Natural killer cell treated with Interleukin-12 subunit alpha and Interleukin-12 subunit beta and Interleukin-15 and Interleukin-18, amount 100 ng/mL, for 72 hours (primary cell): ENCODE measurements at places on chromosomes 2 and 18. TPM values are rescaled to one million over a fixed set of nuclear protein-coding genes. Genes with fewer than 3 reads are reported as not detected.
A peak's percentile ranks its signal among the peaks of the same experiment; 100 is the strongest.

DNA sequence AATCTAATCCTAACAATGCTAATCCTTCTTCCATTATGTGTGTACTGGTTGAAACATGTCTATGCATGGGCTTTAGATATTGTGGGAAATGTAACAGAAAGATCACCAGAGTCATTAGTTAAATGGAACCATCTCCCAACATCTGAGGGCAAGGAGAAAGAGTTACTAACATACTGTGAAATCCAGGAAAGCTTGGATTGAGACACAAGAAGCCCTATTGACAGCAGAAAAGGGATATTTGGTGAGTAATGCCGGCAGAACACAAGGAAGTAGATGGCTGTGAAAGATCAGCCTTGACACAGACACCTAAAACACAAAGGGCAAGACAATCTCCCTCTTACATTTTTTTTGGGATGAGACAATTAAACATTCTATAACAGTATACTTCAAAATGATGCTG is 28.5 kb upstream of the LAMA1 start:
- peaks cover 2% of the 10 kb centered on the region for H3K36me3 ChIP-seq
- no peak overlapping the region for H3K27ac ChIP-seq
- H3K4me3 ChIP-seq = no peak overlapping the region
- no peaks in the 10 kb centered on the region for H3K4me1 ChIP-seq
- H3K27me3 ChIP-seq = no peaks in the 10 kb centered on the region

DNA sequence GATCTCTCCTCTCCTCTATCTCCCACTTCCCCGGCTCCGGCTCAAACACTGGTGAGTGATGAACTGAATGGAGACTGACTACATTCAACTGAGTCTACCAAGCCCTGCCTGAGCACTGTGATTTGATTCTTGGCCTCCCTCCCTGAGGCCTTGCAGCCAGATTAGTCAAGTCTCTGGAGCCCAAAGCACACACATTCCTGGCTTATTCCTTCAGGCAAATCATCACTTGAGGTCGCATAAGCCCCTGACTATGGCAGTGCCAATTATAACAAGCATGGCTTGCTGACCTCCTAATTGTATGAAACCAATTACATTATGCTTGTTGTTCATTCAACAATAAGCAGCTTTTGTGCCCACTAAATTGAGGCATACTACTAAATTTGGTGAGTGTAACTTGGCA is 34.6 kb downstream of the EFEMP1 start:
- H3K4me3 ChIP-seq = no peak overlapping the region
- no peaks in the 10 kb centered on the region for H3K36me3 ChIP-seq
- no peak overlapping the region for H3K27ac ChIP-seq
- DNase-seq = no peak

DNA sequence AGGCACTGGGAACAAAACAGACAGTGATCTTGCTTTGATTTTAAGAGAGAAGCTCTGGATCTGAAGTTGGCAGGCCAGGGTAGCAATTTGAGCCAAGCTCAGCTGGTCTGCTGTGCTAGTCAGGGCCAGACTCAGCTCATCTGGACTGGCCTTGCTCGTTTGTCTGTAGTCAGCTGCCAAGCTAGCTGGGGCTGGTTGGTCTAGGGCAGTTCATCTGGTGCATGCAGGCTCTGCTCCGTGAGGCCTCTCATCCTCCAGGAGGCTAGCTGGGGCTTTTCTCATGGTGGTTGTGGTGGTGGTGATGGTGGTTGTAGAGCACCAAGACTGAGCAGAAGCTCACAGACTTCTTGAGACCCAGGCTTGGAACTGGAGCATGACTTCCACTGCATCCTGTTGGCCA is 10.3 kb downstream of the FBLN7 start:
- DNase-seq = no peak
- H3K4me1 ChIP-seq = no peaks in the 10 kb centered on the region
- H3K27me3 ChIP-seq = peaks cover 2% of the 10 kb centered on the region
- no peaks in the 10 kb centered on the region for H3K36me3 ChIP-seq
- H3K4me3 ChIP-seq = no peak overlapping the region
- H3K27ac ChIP-seq = no peak overlapping the region

- H3K27me3 ChIP-seq = no peaks in the 10 kb centered on the region
- no peak overlapping the region for H3K27ac ChIP-seq
Measured at GRCh38 chr2:159208438-159208837, 78.1 kb downstream of the WDSUB1 start.

GRCh38 chr2:38836791-38837190 is 38.9 kb downstream of the DHX57 start:
- no peaks in the 10 kb centered on the region for H3K4me1 ChIP-seq
- H3K36me3 ChIP-seq = peaks cover 15% of the 10 kb centered on the region
- no peak overlapping the region for H3K4me3 ChIP-seq
- no peak overlapping the region for H3K27ac ChIP-seq
- no peak for DNase-seq

- no peak overlapping the region for H3K4me3 ChIP-seq
- no peaks in the 10 kb centered on the region for H3K36me3 ChIP-seq
- peak; percentile 84 for DNase-seq
- H3K27me3 ChIP-seq = peaks cover 9% of the 10 kb centered on the region
Measured at GRCh38 chr2:217988014-217988839, 14.6 kb downstream of the TNS1 start.

GRCh38 chr2:46984040-46984439 is 68.4 kb upstream of the MCFD2 start:
- no peak overlapping the region for H3K4me3 ChIP-seq
- no peaks in the 10 kb centered on the region for H3K36me3 ChIP-seq
- DNase-seq = no peak
- peaks cover 32% of the 10 kb centered on the region for H3K4me1 ChIP-seq

- no peak overlapping the region for H3K4me3 ChIP-seq
- no peak overlapping the region for H3K27ac ChIP-seq
- no peak for DNase-seq
Measured at GRCh38 chr2:132789066-132789465, 119.1 kb upstream of the LYPD1 start.

DNA sequence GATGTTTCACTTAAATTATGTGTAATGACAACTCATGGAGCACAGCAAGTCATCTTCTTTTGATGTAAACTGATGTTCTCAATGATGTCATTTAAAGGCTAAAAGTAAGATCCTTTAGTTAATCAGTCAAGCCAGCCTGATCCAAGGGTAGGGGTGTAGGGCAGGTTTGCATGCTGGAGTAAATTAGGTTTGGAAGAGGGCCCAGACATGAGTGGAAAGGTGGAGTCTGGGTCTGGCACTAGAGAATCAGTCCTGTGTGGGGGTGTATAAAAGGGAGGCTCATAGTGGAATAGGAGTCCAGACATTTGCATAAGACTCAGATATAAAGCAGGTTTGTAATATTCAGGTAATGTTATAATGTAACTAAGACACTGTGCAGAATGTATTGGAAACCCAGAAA is 88.8 kb upstream of the NYAP2 start:
- no peaks in the 10 kb centered on the region for H3K4me1 ChIP-seq
- H3K36me3 ChIP-seq = no peaks in the 10 kb centered on the region
- peaks cover 18% of the 10 kb centered on the region for H3K27me3 ChIP-seq
- no peak overlapping the region for H3K4me3 ChIP-seq
- H3K27ac ChIP-seq = no peak overlapping the region

- H3K27ac ChIP-seq = no peak overlapping the region
- DNase-seq = no peak
- H3K4me3 ChIP-seq = no peak overlapping the region
Measured at GRCh38 chr18:3688690-3689089, 238.7 kb downstream of the TGIF1 start.

- no peak for DNase-seq
- H3K4me1 ChIP-seq = no peaks in the 10 kb centered on the region
- no peaks in the 10 kb centered on the region for H3K27me3 ChIP-seq
- no peak overlapping the region for H3K4me3 ChIP-seq
- no peak overlapping the region for H3K27ac ChIP-seq
- no peaks in the 10 kb centered on the region for H3K36me3 ChIP-seq
Measured at GRCh38 chr2:120094795-120095194, 81.9 kb downstream of the EPB41L5 start.

DNA sequence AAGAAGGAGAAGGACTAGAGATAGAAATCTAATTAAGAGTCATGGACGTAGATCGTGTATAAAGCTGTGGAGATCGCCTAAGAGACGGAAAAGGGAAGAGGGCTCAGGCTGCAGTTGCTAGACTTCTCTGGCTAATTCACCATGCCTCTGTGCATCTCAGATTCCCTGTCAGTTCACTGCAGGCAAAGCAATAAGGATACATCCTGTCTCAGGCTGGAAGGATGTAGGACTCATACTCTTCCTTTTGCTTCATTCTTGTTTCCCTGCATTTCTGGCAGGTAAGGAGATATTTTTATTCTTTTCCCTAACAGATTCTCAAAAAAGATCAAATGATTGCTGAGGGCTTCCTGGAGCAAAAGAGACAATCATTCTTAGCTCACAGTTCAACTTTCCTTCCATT is 112.5 kb downstream of the AP1S3 start:
- no peak for DNase-seq
- no peak overlapping the region for H3K27ac ChIP-seq
- no peaks in the 10 kb centered on the region for H3K36me3 ChIP-seq
- no peaks in the 10 kb centered on the region for H3K27me3 ChIP-seq
- H3K4me3 ChIP-seq = no peak overlapping the region
- peaks cover 4% of the 10 kb centered on the region for H3K4me1 ChIP-seq

DNA sequence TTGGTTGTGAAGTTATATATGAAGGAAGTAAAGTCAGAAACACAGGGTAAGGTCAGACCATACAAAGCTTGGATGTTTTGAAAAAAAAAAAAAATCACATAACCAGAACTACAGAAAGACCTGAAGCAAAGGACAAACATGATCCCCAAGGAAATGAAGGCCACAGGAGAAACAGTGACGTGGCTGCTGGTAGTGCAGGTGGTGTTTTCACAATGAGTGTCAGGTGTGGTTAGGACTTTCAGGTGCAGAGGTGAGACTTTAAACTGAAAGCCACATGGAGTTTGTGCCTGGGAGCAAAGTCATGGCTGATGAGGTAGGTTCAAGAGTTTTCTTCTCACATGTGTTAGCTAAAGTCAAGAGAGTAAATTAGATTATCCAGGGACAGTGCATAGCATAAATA is 270.7 kb downstream of the PIEZO2 start:
- no peak overlapping the region for H3K4me3 ChIP-seq
- no peak overlapping the region for H3K27ac ChIP-seq
- H3K36me3 ChIP-seq = no peaks in the 10 kb centered on the region
- DNase-seq = no peak
- no peaks in the 10 kb centered on the region for H3K4me1 ChIP-seq

DNA sequence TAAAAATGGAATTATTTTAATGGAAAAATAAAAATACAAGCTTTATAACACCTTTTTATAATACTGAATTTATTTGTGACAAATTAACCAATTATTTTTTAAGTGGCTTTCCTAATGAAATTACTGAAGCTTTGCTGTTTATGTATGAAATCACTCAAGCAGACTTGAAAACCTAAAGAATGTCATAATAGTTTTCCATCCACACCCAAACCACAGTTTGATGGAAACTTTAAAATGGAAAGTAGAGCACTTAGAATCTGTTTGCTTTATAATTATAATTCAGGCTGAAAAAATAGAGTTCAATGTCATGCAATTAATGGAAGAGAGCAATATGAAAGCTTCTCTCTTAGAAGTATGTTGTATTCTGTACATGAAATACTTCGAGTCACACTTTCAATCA is 31.6 kb upstream of the WDR75 start:
- H3K36me3 ChIP-seq = no peaks in the 10 kb centered on the region
- DNase-seq = no peak
- H3K27me3 ChIP-seq = no peaks in the 10 kb centered on the region
- H3K4me1 ChIP-seq = no peaks in the 10 kb centered on the region
- H3K4me3 ChIP-seq = no peak overlapping the region
- no peak overlapping the region for H3K27ac ChIP-seq

- no peak overlapping the region for H3K27ac ChIP-seq
- H3K36me3 ChIP-seq = peaks cover 9% of the 10 kb centered on the region
- H3K4me3 ChIP-seq = no peak overlapping the region
- peaks cover 78% of the 10 kb centered on the region for H3K27me3 ChIP-seq
- no peak for DNase-seq
- H3K4me1 ChIP-seq = no peaks in the 10 kb centered on the region
Measured at GRCh38 chr2:172739661-172740266, 4.1 kb downstream of the RAPGEF4 start.

DNA sequence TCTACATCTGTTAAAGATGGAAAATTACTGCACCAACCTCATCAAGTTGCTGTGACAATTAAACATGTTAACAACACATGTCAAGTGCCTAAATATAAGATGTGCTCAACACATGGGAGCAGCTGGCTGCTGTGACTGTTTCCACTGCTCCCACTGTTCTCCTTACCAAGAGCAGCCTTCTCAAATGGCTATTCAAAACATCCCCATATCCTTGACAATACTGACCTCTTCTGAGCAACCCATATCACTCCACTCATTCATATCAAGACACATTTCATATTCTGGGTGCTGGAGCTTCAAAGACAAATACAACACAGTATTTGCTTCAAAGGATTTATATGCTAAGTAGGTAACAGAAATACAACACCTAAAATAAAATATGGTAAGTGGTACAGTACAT is 60.3 kb downstream of the PIAS2 start:
- peaks cover 22% of the 10 kb centered on the region for H3K4me1 ChIP-seq
- no peak overlapping the region for H3K4me3 ChIP-seq
- no peak overlapping the region for H3K27ac ChIP-seq
- no peak for DNase-seq
- peaks cover 14% of the 10 kb centered on the region for H3K36me3 ChIP-seq
- no peaks in the 10 kb centered on the region for H3K27me3 ChIP-seq

XRCC5 gene
- total RNA-seq = 454 TPM

PMAIP1 gene
- 48.8 TPM for total RNA-seq

CELF4 gene
- total RNA-seq = not detected

GPR45 gene
- total RNA-seq = not detected

AKAIN1 gene
- total RNA-seq = not detected

SLC4A3 gene
- not detected for total RNA-seq

RAB27B gene
- 1.6 TPM for total RNA-seq

CCDC138 gene
- 7.7 TPM for total RNA-seq

POMC gene
- total RNA-seq = 3.4 TPM

ATP8B1 gene
- not detected for total RNA-seq

EMILIN1 gene
- total RNA-seq = 8.7 TPM
